ENCODE measurements at places on chromosomes 4 and X. TPM values are rescaled to one million over a fixed set of nuclear protein-coding genes. Genes with fewer than 3 reads are reported as not detected.

Gene CXXC4
- total RNA-seq, result 0.61 TPM

Gene MMRN1
- total RNA-seq, result 67.4 TPM

Gene ASMT
- not detected for total RNA-seq

Gene MAGEB10
- total RNA-seq, result not detected

Gene SHISA3
- total RNA-seq, result 5.8 TPM

Gene SPON2
- total RNA-seq, result 43.9 TPM

Gene ARMCX4
- total RNA-seq, result 13.1 TPM

Gene BEND4
- 0.43 TPM for total RNA-seq

Gene BGN
- total RNA-seq, result 205 TPM

Gene BCORL1
- total RNA-seq, result 15.0 TPM

Gene SMAD1
- 23.9 TPM for total RNA-seq

Gene AMTN
- not detected for total RNA-seq

Gene CLGN
- 0.93 TPM for total RNA-seq

Gene VCX
- total RNA-seq, result not detected
